Epithelial cell of esophagus (primary cell): ENCODE measurements at places on chromosomes 5 and 9.

DNA sequence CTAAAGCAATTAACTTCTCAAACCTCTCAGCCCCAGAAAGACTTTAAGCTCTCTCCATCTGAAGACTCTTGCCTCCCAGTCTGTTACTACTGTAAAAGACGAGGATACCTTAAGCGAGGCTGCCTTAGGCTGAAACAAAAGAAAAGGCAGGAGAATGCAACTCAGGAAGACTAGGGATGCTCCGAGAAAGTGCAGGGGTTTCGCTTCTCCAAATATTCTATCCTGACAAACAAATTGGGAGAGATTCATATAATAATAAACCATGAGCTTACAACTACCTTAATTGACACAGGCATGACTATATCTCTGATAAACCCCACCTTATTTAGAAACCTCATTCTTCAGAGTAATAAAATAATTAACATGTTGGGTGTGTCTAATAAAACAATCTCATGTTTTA is 4.9 kb upstream of the UGT3A1 start:
- DNase-seq = no peak

DNA sequence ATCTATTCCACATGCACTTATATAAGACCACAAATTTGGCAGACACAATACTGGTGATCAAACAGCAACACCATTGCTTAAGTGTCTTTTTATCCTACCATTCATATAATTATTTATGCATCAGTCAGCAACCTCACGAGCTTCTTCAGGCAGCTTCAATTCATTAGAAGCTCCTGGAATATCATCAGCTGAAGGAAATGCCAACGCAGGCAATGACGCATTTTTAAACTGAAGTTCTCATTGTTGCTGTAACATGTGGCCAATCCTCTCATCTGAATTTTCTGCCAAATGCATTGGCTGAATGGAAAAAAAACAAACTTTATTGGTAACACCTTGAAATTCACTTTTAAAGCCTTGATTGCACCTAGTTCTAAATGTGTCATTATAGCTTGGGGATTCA is 376.4 kb upstream of the RGMB start:
- peak; percentile 33 for DNase-seq

- no peak for DNase-seq
Observed at GRCh38 chr5:125510651-125511050, 764.2 kb upstream of the ZNF608 start.

DNA sequence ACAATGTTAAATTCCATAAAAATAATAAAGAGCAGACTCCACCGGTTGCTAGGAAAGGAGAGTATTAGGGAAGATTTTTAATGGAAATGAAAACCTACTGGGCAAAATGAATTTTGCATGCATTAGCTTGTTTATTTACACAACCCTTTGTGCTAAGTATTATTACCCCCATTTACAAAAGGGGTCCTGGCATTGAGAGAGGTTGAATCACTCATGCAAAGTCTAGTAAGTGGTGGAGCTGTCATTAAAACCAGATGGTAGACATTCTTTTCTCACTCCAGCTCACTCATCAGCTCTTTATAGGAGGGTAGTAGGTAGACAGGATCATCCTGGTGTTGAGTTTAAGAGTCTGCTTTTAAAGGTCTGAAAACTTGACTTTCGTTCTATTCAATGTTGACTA is 395.1 kb downstream of the PLK2 start:
- DNase-seq = no peak

GRCh38 chr9:134570151-134570621 is 71.4 kb upstream of the COL5A1 start:
- no peak for DNase-seq

DNA sequence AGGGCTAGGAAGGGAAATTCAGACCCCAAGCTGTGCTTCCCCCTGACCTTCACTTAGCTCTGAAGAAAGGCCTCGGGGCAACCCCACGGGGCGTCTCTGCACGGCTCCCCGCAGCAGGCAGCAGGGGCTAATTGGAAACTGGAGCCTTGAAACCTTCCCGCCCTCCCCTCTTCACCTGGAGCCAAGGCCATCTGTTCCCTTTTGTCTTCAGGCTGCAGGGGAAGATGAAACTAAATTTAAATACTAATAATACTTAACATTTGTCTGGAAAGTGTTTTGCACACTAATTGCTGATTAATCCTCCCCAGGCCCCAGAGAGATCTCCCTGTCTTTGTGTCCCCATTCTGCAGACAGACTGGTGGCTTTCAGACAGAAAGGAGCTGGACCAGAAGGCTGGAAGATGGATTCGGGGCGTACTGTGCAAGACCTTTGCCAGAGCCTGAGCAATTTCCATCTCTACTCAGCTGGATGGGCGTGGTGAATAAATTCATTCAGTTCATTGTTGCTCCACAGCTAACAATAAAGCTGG is 34.1 kb upstream of the CPLX2 start:
- no peak for DNase-seq

DNA sequence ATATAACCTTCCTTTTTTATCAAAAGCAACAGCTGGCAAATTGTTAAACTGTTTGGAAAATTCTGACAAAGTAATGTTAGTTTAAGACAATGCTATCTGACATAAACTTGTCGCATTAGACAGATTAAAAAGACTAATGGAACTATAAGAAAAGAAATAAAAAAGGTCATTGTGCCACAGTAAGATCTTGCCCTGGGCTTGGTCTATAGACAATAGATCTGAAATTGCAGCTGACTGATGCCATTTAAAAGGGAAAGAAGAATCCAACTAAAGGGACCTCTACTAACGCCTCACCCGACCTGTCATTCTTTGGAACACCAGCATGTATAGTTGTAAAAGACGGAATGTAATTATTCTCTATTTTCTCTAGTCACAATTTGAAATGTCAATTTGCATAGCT is 644.4 kb upstream of the GRAMD2B start:
- no peak for DNase-seq

- no peak for DNase-seq
Observed at GRCh38 chr5:65050140-65050539, 281.4 kb downstream of the CWC27 start.

DNA sequence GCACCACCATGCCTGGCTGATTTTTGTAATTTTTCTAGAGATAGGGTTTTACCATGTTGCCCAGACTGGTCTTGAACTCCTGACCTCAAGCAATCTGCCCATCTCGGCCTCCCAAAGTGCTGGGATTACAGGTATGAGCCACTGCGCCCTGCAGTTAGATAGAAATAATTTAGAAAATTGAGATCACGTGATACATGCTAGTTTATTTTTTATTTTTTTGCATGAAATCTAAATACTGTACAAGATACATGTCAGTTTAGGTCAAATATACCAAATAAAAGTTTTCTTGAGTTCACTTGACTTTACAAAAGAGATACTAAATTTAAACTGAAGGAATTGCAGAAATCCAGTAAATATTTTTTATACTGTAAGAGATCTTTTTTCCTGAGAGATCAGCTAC is 304.2 kb downstream of the YTHDC2 start:
- no peak for DNase-seq

- DNase-seq = no peak
Observed at GRCh38 chr9:126053913-126054312, 272.7 kb upstream of the MVB12B start.

DNA sequence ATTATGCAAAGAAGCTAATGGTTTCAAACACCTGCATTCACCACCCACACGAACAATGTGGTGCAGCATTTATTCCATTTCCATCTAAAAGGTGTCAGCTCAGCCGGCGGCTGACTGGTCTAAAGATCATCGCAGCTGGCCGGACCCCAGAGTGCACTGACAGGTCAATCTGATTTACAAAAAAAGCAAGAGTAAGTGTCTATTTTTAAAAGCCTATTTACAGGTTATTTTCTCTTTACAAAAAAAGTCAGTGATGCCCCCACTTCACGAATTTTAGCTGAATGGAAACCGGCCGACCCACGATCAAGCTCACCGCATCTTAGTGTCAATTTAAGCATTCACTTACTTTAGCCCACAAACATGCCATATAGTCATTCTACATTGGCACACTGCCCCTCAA is 58.3 kb downstream of the SEMA4D start:
- DNase-seq = no peak

DNA sequence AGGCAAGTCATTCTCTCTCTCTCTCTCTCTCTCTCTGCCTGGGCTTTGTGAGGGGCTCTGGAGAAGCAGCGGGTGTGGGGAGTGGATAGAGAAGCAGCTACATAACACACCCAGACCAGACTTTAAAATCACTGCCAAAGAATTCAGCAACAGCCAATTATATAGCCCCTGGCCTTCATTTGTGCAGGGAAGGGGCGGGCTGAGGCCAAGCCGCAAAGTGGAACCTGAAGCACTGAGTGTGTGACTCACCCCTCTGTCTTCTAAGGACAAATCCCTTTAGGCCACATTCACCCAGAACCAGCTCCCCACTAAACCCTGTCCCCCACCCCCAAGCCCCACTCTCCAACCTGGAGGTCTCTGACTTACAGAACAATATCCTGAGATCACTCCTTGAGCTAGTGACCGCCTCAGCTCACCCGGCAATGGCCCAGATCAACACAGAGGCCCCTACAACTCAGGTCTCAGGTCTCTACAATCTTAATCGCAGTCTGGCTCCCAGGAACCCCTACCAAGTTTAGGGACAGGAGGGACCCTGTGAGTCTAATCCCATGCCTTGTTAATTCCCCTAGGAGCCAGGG is 6.0 kb downstream of the B4GALT1 start:
- peak; percentile 96 for DNase-seq

DNA sequence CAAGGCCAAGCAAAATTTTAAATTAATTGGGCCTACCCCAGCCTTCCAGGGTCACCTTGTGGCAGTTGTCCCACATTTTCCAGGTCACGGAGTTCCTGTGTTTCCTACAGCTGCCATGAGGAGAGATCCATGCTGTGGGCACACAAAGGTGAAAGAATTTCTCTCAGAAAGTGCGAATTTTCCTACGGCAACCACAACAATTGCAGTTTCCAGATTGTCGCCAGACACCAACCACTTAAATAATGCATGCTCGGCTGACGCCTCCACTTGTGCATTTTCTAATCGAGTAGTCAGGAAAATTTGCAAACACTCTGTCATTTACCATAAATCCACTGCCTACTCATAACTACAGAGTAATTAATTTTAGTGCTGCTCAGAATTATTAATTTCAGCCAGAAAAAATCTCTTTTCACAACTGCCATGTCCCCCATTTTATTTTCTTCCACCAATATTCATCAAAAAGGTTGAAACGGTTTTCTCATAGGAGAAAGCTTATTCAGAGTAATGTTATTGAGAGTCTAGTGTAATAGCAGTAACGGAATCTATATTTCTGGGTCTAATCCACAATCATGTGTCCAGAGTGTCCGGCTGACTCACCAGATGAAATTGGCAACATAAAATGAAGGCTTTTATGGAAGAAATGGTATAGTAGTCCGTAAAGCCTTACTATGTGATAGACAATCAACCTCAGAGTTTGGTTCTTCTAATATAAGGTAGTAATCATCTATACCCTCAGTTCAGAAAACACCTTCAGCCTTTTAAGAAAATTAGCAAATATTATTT is 389.8 kb downstream of the NR2F1-AS1 start:
- no peak for DNase-seq

GRCh38 chr5:141484641-141485311 is at the start of gene PCDHGC4:
TSS of gene PCDHGC4 (plus strand) at chr5:141485030. CDS start at chr5:141485174, 144 bp downstream.
- peak; percentile 19 for DNase-seq
